Eye (tissue), 1 donor: ENCODE measurements at places on chromosomes 4 and X.

DNA sequence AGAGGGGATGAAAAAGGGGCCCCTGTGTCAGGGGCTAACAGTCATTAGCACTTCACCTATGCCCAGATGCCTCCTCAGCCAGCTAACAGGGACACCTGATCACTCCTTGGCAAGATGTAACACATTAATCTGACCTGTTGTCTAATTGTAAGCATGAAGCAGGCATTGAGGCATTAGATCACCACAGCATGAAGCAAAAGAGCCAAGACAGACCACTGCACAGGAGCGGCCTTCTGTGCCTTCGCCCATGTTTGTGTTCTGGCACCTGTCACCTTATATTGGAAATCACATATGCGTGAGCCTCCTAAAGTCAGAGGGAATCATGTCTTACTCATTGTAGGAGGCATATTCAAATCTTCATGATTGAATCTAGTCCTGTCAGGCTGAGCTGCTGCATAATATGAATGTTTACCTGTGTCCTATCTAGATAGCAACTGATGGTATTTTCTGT is 48.4 kb downstream of the PTTG2 start:
- peak; percentile 65 for DNase-seq

DNA sequence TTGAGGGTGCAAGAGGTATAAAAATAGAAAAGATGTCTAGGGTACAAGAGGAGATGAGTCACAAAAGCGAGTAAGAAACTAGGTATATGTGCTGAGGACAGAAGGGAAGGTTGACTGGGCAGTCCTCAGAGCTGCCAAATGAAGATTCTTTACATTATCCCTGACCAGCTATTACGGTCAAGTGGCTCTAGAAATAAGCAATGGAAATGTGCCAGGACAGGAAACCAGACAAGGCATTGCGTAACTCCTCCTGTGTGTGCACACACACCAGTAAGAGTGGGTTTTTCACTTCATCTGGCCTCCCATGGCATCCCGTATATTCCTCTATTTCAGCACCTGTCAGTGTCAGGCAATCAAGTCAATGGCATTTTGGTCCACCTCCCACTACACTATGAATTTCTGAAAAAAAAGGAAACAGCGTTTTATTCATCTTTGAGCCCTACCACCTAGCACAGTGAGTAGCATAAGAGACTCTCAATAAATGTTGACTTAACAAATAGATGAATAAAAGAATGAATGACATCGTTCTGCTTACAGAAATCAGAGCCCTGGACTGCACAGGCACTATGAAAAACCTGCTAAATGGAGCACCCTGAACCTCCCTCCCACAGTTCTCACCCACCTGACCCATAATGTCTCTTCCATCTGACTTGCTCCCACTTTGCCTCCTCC is 62.6 kb upstream of the KLF3 start:
- no peak for DNase-seq

- peak; percentile 26 for DNase-seq
These were observed 190.9 kb downstream of the SHOX start for GRCh38 chrX:821327-822107.

- peak; percentile 44 for DNase-seq
These were observed 1.2 kb downstream of the WDR44 start for GRCh38 chrX:118347131-118347530.

- no peak for DNase-seq
These were observed 221.8 kb downstream of the KIT start for GRCh38 chr4:54879576-54879975.
